Hematopoietic multipotent progenitor cell (in vitro differentiated cells): ENCODE measurements at places on chromosomes 16 and 17.

GRCh38 chr17:54891176-54891821, 9.4 kb upstream of the TOM1L1 start:
- no peak for DNase-seq

DNA sequence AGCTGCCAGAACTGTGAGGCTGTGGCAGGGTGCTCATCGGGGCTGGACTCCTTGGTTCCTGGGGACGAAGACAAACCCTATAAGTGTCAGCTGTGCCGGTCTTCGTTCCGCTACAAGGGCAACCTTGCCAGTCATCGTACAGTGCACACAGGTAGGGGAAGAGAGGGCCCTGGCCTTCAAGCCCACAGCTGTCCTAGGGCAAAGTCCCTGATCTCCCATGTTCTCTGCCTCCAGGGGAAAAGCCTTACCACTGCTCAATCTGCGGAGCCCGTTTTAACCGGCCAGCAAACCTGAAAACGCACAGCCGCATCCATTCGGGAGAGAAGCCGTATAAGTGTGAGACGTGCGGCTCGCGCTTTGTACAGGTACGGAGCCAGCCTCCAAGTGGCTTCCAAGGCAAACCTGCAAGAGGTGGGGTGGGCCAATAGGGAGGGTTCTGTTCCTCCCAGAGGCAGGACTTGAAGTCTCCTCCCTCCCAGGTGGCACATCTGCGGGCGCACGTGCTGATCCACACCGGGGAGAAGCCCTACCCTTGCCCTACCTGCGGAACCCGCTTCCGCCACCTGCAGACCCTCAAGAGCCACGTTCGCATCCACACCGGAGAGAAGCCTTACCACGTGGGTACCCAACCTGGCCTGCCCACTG, 3.7 kb downstream of the BCL6B start:
- no peak for DNase-seq

DNA sequence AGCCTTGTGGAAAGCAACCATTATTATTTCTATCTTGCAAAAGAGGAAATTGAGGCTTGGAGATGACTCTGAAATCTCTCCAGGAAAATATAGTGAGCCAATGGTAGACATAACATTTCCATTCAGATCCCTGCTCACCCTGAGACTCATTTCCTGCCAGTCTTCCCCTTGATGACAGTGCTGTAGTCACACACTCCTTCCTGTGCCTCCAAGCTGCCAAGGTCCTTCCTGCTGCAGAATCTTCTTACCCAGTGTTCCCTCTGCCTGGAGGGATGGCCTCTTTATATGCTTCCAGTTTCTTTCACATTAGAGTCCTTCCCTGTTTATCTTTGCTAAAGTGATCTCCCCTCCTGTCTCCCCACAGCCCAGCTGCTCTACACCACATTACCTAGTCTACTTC, 648.1 kb downstream of the TOX3 start:
- DNase-seq: no peak

DNA sequence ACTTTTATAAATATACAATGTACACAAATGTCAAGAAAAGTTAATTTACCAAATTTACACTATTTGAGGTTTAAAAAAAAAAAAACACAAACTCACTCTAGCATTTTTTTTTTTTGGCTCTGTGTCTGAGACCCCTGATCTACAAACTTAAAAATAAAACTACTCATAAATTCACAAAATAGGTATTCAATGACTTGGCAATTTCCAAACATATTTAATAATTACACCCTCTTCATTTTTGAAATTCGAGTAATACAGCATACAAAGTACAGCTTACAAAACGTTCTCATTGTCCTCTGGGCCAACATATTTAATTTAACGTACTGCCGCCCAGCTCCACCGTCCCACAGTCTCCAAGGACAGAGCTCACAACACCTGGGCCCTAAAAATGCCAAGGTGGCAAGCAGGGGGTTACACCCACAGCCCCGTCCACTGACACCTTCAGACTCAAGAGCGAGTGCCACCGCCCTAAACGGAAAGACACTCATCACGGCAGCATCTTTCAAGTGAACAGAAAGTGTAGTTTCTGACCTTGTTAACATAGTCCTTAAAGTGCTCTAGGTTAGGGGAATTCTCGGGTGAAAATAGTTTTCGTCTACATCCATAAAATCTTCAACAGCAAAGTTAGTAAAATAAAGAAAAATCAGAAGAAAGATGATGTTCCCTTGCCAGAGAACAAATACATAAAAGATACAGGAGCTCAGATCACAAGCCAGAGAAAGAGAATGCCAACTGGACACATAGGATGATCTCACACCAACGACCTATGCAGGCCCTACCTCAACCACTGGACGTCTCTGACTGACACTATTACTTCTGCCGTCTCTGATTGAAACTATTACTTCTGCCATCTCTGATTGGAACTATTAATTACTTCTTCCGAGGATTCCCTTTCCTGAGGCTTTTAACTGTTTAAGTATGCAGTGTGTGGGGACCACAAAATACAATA, 4.2 kb downstream of the ADCY9 start:
- DNase-seq: no peak

DNA sequence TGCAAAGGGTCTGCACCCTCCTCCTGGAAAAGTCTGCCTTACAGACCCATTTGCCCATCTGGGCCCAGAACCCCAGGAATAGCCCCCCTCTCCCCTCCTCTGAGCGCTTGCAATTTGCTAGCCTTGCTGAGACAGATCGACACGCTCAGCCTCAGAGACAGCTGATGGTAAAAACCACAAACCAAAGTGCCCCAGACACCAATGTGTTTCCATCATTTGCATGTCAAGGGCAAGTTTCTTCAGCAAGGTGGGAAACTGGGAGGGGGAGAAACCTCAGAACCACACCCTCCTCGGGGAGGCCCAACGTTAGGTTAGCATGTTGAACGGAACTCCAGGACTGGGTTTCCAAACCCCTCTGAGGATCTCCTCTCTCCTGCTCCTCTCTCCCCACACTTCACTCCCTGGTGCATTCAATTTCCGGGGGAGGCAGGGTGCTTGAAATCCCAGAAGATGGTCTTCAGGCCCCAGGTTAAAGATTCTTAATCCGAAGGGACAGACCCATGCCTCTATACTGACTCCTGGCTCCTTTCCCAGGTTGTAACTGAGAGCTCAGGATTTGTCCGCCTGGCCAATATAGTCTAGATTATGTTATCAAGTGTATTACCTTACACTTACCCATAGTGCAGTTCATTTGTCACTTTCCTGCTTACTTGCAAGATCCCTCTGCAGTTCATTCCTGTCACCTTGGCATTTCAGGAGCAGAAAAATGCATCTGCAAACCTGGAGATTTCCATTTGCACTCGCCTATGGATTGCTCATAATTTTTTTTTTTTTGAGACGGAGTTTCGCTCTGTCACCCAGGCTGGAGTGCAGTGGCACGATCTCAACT, 1.3 kb upstream of the CUEDC1 start:
- DNase-seq: no peak

DNA sequence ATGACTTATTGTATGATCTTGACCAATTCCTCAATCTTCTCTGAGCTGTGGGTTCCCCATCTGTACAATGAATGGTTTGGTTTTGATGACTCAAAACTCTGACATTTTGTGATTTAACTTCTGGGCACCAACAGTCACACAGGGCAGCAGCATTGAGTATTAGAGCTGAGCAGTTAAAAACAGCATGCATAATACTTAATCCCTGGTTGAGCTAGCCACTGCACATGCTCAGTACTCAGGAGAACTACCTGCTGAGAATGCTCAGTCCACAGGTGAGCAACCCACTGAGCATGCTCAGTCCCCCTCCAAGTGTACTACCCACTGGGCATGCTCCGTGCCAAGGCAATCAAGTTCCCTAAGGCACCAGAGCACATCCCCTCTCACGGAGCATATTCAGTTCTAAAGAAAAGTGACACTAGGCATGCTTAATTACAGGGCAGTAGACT, 68.7 kb downstream of the AIPL1 start:
- DNase-seq: no peak

DNA sequence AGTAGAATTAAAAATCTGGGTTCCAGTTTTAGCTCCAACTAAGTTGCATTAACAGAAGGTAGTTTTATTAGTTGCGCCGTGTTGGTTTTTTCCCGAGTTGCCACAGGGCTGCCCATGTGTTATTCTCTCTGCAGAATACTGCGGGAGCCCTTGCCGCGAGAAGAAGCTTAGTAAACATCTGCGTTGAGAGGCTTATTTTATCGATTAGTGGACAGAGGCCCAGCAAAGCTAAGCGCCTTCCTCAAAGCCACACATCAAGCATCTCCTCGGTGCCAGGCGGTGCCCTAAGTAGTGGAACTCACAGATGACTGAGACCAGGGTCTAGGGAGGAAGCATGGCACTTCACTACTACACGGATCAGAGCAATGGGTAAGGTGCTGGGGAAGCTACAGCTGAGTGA, 212.3 kb upstream of the IRX5 start:
- DNase-seq: no peak

DNA sequence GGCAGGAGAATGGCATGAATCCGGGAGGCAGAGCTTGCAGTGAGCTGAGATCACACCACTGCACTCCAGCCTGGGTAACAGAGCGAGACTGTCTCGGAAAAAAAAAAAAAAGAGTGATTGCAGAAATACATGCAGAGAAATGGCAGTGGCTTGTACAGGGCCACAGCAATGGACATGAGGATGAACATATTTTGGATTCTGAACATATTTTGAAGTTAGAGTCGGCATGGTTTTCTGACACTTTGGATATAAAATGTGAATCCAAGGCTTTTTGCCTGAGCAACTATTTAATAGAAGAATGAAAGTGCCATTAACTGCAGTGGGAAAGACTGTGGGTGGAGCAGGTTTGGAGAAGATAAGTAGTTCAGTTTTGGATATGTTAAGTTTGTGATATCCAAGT, 35.8 kb downstream of the CPD start:
- DNase-seq: no peak

- no peak for DNase-seq
These were observed 4.9 kb upstream of the TBX4 start for GRCh38 chr17:61447358-61447757.

DNA sequence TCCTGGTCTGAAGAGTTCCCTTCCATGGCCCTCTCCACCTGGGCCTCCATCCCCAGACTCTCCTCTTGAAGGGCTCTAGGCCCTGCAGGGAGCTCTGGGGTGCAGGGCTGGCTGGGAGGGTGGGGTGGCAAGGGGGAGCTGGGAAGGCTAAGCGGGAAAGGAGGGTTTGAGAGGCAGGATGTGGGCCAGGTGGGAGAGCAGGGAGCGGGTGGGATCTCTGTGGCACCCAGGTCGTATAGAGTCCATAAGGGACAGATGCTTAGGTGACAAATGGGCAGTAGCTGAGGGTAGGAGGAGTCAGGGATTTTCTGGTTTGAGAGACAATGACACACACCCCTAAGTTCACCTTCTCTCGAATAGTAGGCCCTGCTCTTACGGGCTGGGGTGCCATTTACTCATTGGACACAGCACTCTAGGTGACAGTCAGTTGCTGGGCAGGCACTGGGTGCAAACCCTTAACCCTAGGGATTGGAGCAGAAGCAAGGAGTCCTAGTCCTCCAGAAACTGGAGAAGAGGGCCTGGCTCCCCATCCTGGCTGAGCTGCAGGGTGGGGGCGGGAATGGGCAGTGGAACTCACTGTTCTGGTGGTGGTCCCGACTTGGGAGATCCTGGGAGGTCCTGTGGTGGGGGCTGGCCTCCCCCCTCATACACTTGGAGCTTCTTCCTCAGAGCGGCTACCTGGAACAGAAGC, 15.3 kb downstream of the KIF18B start:
- DNase-seq: no peak

DNA sequence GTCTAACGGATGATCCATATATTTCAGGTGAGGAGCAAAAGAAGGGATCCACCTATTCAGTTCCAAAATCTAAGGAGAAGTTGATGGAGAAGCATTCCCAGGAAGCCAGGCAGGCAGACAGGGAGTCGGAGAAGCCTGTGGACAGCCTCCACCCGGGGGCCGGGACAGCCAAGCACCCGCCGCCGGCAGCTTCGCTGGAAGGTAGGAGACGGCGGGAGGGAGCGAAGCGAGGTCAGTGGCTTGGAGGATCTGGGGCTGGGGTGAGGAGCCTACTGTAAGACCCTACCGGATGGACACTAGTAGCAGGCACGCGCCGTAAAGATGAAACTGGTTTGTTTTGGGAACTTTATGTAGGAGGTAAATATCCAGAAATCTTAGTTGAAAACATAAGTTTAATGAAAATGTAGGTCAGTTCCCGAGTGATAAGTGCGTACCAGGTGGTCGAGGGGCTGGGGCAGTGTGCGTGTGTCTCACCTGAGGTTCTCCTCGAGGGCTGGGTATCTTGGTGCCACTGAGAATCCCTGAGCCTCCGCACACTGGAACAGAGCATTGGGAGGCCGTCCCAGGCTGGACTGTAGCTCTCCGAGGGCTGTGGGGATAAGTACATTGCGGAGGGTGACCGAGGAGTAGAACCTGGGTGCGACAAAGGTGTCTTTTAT, 714 bp downstream of the SPATA33 start:
- DNase-seq: no peak

DNA sequence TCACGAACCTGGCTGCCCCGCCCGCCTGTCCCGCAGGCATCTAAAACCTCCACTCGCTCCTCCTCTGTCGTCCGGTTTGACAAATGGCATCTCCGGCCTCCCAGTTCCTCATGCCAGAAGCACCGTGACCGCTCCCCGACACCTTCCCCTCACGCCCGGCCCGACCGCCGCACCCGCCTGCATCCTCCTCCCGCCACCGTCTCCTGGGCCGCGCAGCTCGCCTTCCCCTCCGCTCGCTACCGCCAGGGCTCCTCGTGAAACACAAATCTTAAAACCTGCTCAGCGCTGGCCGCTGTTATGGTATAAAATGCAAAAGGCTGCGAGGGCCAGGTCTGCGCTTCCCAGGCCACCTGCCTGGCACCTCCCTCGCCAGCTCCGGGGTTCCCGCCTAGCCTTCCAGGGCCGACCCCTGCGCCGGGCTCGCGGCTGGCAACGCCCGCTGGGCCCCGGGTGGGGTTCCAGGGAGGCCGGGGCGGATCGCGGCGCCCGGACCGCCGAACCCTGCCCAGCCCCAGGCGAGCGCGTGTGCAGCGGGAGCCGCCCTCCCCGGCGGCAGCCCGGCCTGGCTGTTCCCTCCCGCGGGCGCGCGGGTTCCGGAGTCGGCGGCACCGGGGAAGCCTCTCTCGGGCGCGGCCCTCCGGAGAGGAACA, 488 bp downstream of the SPSB3 start:
- DNase-seq: peak; percentile 57

DNA sequence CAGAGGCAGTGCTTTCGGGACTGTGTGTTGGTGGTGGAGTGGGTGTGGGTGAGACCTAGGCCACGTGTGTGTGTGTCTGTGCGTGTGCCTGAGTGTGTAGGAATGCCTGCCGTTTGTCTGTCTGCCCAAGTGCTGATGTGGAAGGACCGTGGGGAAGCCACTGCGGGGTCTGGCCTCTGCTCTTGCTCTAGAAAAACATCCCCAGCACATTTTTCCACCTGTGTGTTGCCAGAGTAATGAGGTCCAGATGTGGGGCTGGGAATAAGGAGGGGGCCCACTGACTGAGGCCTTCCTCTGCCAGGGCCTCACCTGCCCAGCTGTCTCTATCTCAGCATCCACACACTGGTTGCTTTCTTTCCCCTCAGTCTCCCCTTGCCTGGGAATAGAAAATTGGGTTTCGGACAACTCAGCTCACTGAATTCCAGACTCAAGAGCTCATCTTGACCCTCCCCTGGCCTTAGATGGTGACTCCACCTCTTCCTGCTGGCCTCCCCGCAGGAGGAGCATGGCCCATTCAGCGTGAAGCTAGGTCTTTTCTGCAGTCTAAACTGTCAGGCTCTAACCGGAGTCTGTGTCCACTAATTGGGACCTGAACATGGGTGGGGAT, 7.6 kb downstream of the SGCA start:
- DNase-seq: no peak
